ENCODE measurements at places on chromosomes 12 and 14.

- DNase-seq: no peak
Observed at GRCh38 chr12:122001466-122002209, 20.0 kb upstream of the BCL7A start.

DNA sequence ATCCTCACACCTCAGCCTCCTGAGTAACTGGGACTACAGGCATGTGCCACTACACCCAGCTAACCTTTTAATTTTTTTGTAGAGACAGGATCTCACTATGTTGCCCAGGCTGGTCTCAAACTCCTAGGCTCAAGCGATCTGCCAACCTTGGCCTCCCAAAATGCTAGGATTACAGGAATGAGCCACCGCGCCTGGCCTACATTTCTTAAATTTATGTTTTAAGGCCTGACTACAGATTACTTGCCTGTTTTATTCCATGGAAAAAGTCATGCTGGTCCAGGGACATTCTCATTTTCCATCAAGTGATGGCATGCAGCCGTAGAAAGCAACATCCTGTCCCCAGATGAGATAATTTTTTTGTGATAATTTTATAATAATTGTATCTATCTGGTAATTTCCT lies 6.1 kb downstream of the CD9 start:
- DNase-seq: no peak

GRCh38 chr14:91929700-91930099 lies 17.8 kb downstream of the FBLN5 start:
- DNase-seq: no peak

- DNase-seq: peak; percentile 26
Observed at GRCh38 chr12:131372171-131372475, 338.8 kb upstream of the SFSWAP start.

GRCh38 chr14:87278415-87278814 lies 714.6 kb downstream of the GALC start:
- no peak for DNase-seq

- DNase-seq: no peak
Observed at GRCh38 chr12:130911193-130911592, 39.3 kb downstream of the RAN start.

DNA sequence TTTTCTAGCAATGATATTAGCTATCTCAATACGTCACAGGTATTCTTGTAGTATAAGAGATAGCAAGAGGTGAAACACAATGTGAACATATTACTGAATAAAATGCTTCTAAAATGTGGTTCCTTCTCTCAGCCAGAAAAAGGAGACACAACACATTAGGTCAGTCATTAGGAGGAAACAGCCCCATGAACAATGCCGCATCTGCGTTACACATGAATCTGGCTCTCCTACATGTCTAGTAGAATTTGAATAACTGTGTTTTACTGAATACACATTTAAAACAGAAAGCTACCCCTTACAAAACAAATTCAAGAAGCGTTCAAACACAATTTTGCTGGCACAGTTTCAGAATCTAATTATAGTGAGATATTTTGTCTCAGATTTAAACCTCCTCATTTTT lies 51.6 kb downstream of the EFCAB11 start:
- DNase-seq: no peak

- no peak for DNase-seq
Observed at GRCh38 chr14:88882236-88882635, 57.8 kb downstream of the TTC8 start.

- no peak for DNase-seq
Observed at GRCh38 chr14:99916091-99916383, 122.8 kb downstream of the EML1 start.

GRCh38 chr12:123120452-123121166 lies 30.3 kb downstream of the PITPNM2 start:
- DNase-seq: peak; percentile 37

- peak; percentile 94 for DNase-seq
Observed at GRCh38 chr12:104505095-104505818, 48.5 kb downstream of the CHST11 start.

DNA sequence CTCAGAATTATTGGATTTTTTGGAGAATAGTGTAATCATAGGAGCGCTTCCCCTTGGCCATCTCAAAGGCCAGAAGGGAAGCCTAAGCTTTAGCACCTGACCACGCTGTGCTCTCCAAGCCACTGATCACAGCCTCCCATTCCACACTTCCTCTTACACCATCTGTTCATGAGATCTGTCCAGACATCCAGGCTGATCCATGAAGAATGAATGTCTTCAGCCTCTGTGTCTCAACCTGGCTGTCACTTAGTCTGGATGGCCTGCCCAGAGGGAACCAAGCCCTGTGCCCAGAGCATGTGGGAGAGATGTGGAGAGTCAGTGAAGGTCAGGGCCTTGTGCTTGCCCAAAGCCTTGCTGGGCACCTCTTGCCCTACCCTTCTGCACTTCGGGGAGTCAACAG lies 40.5 kb downstream of the TSPAN11 start:
- DNase-seq: no peak

GRCh38 chr12:6374786-6375160 lies 590 bp downstream of the SCNN1A start:
- DNase-seq: no peak

- DNase-seq: no peak
Observed at GRCh38 chr14:102540315-102541028, 30.9 kb upstream of the ANKRD9 start.

DNA sequence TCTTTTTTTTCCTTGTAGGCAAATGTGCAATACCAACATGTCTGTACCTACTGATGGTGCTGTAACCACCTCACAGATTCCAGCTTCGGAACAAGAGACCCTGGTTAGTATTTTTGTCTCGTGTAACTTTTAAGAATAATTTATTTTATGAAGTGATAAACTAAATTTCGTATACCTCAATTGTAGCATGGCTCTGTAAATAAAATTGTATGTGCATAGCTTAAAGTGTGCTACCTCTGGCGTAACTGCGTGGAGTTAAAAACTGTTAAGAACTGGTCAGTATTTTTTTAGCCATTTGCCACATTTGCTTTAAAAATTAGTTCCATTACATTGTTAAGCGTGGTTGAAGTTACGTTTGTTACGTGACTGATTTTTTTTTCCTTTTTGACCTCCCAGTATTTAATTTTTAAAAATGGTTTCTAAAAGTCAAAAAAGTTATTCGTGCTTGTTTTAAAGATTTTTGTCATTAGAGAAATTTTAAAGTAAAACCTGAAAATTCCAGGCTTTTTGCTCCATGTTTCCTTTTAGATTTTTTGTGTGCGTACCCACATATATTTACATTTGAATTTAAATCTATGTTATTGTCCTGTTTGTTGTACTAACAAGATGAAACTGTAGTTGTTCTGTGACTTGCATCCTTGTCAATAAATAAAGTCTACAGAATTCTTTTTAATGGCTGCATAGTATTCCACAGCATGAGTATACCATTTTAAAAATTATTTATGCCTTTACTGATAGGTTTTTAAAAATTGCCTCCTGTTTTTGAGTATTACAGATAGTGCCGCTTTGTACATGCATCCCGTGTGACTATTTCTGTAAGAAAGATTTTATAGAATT lies 1.4 kb downstream of the MDM2 start:
- no peak for DNase-seq

- DNase-seq: no peak
Observed at GRCh38 chr14:71466251-71466650, 466.0 kb upstream of the RGS6 start.

Measured in GM12865 (cell line).